ENCODE measurements at places on chromosomes 2 and 18.

GRCh38 chr2:120402067-120402433 lies 56.1 kb downstream of the INHBB start:
- DNase-seq: no peak

- DNase-seq: no peak
Observed at GRCh38 chr2:74835831-74836674, 2.1 kb downstream of the HK2 start.

DNA sequence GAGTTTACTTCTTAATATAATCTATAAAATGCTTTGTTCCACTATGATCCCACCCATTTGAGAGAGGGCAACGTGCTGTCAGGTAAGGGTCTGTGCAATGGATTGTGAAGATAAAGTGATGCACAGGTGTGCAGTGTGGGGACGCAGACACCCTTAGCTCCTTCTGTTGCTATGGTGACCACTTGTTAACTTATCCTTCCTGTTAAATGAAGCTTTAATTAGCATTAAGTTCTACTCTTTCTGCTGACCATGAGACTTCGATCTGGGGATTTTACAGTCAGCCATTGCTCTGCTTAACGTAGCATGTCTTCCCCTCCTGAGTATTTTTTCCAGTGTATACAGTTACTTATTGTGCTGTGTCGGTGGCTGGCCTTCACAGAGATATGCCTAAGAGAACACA lies 23.1 kb upstream of the ALKAL2 start:
- DNase-seq: no peak

GRCh38 chr2:60565472-60565871 lies 12.0 kb upstream of the BCL11A start:
- DNase-seq: no peak

DNA sequence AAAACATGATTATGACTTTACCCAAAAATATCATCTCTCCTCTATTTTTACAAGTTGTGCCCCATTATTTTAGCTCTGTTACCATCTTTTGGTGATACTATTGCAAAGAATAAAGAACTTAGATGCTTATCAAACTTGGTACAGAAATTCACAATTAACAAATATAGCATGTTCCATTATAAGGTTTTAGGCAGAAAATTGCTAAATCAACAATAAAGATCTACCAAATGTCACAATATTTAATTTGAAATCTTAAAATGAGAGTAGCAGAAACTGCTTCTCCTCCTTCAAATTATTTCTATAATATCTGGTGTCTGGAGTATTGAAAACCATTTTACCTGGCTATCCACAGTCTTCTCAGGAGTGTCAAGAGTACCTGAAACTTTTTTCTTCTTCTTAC lies 8.7 kb downstream of the NIFK start:
- DNase-seq: no peak

- DNase-seq: no peak
Observed at GRCh38 chr2:30683236-30683956, 123.8 kb downstream of the CAPN13 start.

DNA sequence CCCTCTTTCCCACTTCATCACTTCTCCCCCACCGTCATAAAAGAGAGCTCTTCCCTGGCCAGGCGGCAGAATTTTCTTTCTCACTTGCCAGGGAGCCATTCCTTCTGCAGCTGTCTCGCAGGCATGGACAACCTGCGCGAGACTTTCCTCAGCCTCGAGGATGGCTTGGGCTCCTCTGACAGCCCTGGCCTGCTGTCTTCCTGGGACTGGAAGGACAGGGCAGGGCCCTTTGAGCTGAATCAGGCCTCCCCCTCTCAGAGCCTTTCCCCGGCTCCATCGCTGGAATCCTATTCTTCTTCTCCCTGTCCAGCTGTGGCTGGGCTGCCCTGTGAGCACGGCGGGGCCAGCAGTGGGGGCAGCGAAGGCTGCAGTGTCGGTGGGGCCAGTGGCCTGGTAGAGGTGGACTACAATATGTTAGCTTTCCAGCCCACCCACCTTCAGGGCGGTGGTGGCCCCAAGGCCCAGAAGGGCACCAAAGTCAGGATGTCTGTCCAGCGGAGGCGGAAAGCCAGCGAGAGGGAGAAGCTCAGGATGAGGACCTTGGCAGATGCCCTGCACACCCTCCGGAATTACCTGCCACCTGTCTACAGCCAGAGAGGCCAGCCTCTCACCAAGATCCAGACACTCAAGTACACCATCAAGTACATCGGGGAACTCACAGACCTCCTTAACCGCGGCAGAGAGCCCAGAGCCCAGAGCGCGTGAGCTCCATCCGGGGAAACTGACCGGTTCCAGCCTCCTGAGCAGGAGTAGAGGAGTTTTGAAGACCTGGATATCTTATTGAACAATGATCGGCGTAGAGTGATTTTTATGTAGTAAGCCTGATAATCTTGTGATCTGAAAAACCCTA lies at the start of gene MSGN1:
MSGN1 (plus strand) TSS at position 65 of the 850 bp plus-strand sequence; CDS start at position 124, 59 bp downstream.
- no peak for DNase-seq

- DNase-seq: no peak
Observed at GRCh38 chr2:121123268-121123667, 161.7 kb downstream of the TFCP2L1 start.

DNA sequence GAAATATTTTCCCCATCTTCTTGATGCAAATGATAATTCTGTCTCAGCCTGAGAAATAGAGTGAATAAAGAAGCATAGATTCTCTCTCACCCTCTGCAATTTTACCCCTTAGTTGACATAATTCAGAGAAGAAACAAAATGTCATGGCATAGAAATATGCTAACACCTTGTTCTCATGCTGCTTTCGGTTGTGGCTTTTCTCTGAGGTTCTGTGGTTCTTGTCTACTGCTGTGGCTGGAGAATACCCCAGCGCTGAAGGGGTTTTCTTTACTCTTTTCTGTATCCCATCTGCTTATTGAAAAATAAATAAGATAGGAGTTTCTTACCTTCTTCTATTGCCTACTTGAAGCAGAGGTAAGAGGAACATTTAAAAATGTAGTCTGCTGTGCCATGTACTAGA lies 15.4 kb upstream of the RAB27B start:
- DNase-seq: no peak

Measured in activated naive CD4-positive, alpha-beta T cell (primary cell).